Articular chondrocyte of knee joint (primary cell): ENCODE measurements at places on chromosomes 13 and 19. TPM values are rescaled to one million over a fixed set of nuclear protein-coding genes. Genes with fewer than 3 reads are reported as not detected.

Gene FSD1
- 1.1 and 1.4 TPM in 2 replicates for total RNA-seq

Gene ATP1A3
- 0.52 and 0.65 TPM in 2 replicates for total RNA-seq

Gene ZNF570
- total RNA-seq: 12.3 and 14.3 TPM in 2 replicates

Gene HSD17B14
- 2.2 and 6.8 TPM in 2 replicates for total RNA-seq

Gene TMEM255B
- total RNA-seq: 9.3 and 12.2 TPM in 2 replicates

Gene KLK14
- total RNA-seq: not detected in 2 replicates

Gene NKPD1
- under 0.01 TPM in 1 of 2 replicates, not detected in the other for total RNA-seq

Gene URAD
- total RNA-seq: not detected in 2 replicates

Gene LGALS4
- total RNA-seq: 0.22 TPM in 1 of 2 replicates, not detected in the other

Gene TEKTIP1
- not detected in 2 replicates for total RNA-seq

Gene ZNF417
- total RNA-seq: 16.7 and 22.6 TPM in 2 replicates

Gene CYP2S1
- total RNA-seq: 0.11 TPM in 1 of 2 replicates, not detected in the other
